ENCODE measurements at places on chromosomes 2 and 18.

- H3K27me3 ChIP-seq: no peaks in the 10 kb centered on the region
- DNase-seq: no peak
- H3K36me3 ChIP-seq: no peaks in the 10 kb centered on the region
- H3K4me3 ChIP-seq: no peak overlapping the region
- peak overlapping the region; percentile 92 for H3K27ac ChIP-seq
- H3K4me1 ChIP-seq: no peaks in the 10 kb centered on the region
Observed at GRCh38 chr2:237156031-237156856, 70.6 kb downstream of the COPS8 start.

DNA sequence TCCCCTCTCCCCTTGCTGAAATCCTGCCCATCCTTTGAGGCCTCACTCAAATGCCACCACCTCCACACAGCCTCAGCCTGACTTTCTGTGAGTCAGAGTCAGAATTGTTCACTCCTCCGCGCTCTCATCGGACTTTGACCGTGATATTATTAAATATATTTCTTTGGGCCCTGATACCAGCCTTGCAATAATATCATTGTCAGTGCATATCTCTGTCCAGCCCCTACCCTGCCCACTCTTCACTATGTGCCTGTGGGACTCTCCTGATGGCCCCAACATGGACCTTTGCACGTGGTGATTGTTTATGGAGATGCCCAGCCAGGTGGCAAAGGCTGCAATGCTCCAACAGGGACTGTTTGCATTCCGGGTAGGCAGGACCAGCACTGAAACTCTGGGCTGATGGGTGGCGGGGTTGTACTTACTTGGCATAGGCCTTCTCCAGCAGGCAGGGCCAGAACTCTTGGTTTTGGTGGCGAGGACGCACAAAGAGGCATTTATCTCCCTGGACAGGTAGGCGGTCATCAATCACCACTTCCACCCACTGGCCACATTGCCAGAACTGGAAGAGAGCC is 37.3 kb downstream of the CAPN13 start:
- no peak overlapping the region for H3K4me3 ChIP-seq
- DNase-seq: no peak
- H3K27me3 ChIP-seq: no peaks in the 10 kb centered on the region
- no peak overlapping the region for H3K27ac ChIP-seq
- H3K4me1 ChIP-seq: no peaks in the 10 kb centered on the region

GRCh38 chr18:73613706-73614340 is 533.8 kb downstream of the FBXO15 start:
- H3K4me1 ChIP-seq: no peaks in the 10 kb centered on the region
- H3K36me3 ChIP-seq: no peaks in the 10 kb centered on the region
- no peaks in the 10 kb centered on the region for H3K27me3 ChIP-seq
- no peak overlapping the region for H3K4me3 ChIP-seq
- no peak for DNase-seq

DNA sequence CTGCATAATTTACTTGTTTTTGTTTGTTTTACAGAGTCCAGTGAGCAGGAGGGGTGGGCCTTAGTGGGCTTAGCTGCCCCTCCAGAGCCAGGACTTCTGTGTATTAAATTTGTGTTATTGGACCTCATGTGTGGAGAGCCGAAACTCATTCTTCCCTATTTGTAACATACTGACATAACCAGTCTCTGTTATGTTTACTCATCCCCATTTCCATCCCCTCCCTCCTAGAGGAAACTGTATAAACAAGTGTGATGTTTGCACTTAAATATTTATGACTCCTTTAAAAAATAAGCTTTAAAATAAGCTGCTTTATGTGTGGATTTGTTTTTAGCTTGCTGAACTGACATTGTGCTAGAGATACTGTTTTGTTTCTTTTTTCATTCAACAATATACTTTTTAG is 13.8 kb downstream of the ZNF512 start:
- no peaks in the 10 kb centered on the region for H3K27me3 ChIP-seq
- H3K36me3 ChIP-seq: no peaks in the 10 kb centered on the region
- no peak overlapping the region for H3K27ac ChIP-seq
- DNase-seq: no peak

DNA sequence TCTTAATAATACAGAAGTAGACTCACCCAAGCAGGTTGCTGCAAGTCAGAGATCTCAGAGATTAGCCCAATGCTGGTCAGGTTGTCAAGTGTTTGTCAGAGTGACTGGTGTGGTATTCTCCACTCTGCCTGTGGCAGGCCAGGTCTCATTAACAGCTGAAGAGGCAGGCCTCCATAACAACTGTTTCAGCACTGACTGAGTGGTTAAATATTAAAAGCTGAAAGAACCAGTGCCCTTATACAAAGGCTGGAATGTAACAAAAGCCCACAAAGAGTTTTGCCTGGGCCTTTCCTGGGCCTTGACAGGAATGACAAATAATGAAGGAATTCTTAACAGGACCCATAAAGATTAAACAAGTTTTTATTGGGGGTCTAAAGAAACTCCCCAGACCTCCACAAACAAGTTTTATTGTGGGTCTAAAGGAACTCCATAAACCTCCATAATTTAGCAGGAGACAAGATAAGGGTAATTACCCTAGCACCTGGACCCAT is 26.8 kb downstream of the SULT1C2 start:
- H3K27me3 ChIP-seq: no peaks in the 10 kb centered on the region
- H3K27ac ChIP-seq: no peak overlapping the region
- DNase-seq: no peak
- no peaks in the 10 kb centered on the region for H3K4me1 ChIP-seq
- H3K36me3 ChIP-seq: no peaks in the 10 kb centered on the region
- no peak overlapping the region for H3K4me3 ChIP-seq

- no peak for DNase-seq
- H3K27me3 ChIP-seq: no peaks in the 10 kb centered on the region
- H3K36me3 ChIP-seq: no peaks in the 10 kb centered on the region
- H3K4me3 ChIP-seq: no peak overlapping the region
- no peak overlapping the region for H3K27ac ChIP-seq
Observed at GRCh38 chr2:23912054-23912453, 14.9 kb downstream of the ATAD2B start.

DNA sequence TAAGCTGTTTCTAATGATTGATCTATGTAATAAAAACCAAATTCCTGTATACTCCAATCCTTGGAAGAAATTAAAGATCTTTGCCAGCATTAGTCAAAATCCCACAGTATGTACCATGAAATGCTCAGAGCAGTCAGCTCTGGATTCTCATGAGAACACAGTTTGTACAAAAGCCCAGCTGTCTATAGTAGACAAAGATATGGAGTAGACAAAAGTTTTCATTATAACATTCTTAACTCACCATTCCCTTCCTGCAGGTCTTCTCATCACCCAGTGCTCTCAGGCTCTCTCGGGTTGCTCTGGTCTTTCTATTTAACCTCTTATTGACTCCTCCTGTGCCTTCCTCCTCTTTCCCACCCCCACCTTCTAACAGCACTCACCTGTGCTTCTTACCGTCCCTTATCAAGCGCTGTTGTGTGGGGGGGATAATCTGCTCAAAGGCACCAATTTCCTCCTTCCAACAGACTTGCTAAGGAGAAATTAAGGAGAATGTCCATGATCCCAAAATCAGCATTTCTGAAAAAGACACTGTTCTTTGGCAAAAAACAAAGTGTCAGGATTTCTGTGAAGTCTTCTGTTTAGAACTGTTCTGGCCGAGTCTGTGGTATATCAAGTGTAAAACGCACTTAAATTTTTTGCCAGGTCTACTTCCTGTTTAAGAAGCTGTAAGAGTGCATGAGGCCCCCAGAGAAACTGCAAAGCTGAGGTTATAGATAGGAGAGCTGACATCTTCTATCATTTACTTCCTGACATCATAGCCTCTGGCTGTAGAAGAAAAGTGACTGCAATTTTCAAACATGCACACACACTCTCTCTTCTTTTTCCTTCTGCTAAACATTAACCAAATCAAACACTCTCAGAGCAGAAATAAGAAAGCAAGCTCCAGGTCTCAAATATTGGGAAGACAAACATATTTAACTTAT is 144.1 kb downstream of the EVA1A start:
- no peak overlapping the region for H3K4me3 ChIP-seq
- no peak for DNase-seq
- no peaks in the 10 kb centered on the region for H3K4me1 ChIP-seq
- H3K27me3 ChIP-seq: no peaks in the 10 kb centered on the region

DNA sequence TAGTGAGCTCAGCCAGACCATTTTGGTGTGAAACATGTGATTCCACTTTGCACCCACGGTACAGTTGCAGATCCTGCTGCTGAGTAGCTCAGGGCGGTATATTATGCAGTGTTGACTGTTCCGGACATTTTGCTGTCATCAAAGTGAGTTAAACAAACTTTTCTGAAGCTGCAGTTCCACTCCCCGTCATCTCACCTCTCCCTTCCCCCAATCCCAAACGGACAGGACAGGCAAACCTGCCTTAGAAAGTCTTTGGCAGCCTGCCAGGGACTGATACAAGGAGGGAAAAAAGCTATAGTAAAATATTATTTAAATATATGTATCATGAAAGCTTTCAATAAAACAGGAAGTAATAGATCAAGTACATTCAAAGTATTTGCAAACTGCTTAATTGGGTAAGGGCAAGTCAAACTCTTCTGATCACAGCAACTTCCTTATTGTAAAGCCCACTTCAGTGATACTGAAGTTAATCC is 35.5 kb upstream of the SP5 start:
- no peak overlapping the region for H3K27ac ChIP-seq
- H3K36me3 ChIP-seq: no peaks in the 10 kb centered on the region
- no peak for DNase-seq
- peak overlapping the region; percentile 13 for H3K4me3 ChIP-seq

DNA sequence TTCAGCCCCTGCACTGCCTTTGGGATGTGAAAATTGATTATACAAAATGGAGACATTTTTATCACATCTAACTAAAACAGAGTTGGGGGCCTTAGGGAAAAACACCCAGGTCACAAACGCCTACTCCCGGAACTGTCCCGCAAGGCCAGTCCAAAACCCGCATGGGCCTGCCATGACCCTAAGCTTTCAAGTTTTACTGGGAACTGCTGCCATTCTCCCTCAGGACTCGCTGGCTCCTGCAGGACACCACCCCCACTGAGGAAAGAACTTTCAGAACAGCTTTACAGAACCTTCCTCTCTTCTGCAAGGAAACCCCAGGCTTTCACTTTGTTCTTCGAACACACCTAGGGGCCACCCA is 320.4 kb upstream of the HS6ST1 start:
- DNase-seq: no peak
- no peak overlapping the region for H3K4me3 ChIP-seq
- no peaks in the 10 kb centered on the region for H3K4me1 ChIP-seq
- H3K27me3 ChIP-seq: no peaks in the 10 kb centered on the region

DNA sequence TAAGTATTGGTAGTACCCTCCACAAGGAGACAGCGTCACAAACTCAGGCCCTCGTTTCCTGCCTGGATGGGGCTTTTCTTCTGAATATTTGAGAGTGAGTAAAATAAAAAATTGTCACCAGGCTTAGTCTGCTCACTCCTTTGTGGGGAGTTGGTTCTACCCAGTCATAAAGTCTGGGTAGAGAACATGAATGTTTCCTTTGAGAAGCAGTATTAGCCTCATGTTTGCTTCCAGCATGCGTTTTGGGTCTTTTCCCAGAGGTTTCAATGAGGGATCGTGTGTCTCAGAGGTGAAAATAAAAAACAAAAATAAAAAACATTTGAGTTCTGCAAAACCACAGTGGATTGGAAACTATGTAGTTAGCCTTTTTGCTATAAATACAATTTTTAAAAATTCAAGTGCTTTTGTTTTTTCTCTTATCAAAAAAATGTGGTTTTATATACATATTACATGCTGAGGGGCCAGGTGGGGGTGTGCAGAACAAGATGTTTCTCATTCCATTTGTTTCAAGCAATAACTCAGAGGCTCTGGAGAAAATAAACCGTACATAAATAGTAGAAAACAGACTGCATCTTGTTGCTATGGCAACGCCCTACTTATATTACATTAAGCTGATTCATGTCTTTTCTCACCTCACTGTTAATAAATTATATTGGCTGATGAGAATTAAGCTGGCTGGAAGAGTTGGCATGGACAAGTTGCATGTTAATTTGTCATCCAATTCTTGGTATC is 225.4 kb upstream of the FBXO11 start:
- no peaks in the 10 kb centered on the region for H3K36me3 ChIP-seq

- DNase-seq: no peak
- no peak overlapping the region for H3K27ac ChIP-seq
- no peaks in the 10 kb centered on the region for H3K4me1 ChIP-seq
- no peak overlapping the region for H3K4me3 ChIP-seq
Observed at GRCh38 chr18:43776997-43777396, 499.7 kb upstream of the SYT4 start.

- H3K36me3 ChIP-seq: no peaks in the 10 kb centered on the region
- H3K4me3 ChIP-seq: no peak overlapping the region
- H3K27ac ChIP-seq: no peak overlapping the region
- H3K4me1 ChIP-seq: no peaks in the 10 kb centered on the region
- no peak for DNase-seq
Observed at GRCh38 chr2:59806486-59806885, 747.0 kb downstream of the BCL11A start.

DNA sequence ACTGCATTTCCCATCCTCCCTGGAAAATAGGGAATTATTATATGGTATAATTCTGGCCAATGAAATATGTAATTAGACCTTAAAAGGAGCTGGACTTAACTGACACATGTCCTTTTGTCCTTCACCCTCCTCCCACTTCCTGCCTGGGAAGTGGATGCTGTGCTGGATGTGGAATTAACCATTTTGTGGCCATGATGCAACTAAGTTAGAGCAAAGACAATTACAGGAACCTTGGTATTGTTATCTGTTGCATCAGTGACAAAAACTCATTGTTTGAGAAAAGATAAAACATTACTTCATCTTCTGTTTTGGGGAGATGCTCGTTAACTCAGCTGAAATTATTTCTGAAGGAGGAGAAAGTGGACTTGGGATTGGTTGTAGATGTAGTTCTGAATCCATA is 227.7 kb upstream of the BOD1L2 start:
- no peak overlapping the region for H3K27ac ChIP-seq
- H3K36me3 ChIP-seq: no peaks in the 10 kb centered on the region
- no peak overlapping the region for H3K4me3 ChIP-seq
- no peaks in the 10 kb centered on the region for H3K27me3 ChIP-seq
